ENCODE measurements at places on chromosomes 16 and 17.

DNA sequence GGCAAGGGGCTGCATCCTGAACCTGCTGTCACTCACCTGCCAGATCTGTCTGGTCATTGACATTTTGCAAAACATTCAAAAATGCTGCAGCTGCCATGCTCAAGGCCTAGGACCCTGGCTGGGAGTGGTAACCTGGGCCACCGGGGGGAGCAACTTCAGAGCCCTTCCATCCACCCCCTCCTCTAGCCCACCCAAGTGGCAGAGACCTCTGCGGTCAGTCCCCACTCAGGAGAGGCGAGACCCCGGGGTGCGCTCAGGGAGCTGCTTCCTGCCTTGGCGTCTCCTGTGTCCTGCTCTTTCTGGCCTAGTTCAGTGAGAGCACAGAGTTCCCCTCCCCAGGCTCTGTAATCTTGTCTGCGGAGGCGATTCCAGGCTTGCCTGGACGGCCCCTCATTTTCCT, 108.8 kb downstream of the CCDC182 start:
- no peak for DNase-seq

DNA sequence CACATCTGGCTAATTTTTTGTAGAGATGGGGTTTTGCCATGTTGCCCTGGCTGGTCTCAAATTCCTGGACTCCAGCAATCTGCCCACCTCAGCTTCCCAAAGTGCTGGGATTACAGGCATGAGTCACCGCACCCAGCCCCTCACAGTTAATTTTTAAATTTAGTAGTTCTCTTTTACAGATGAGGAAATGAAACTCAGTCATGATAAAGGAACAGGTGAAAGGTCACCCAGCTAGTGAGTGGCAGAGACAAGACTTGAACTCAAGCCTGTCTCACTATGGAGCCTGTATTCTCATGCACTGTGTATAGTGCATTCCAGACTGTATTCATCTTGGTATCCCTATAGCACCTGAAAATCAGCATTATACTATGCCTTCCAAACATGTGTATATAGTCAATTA, 77.1 kb upstream of the WSB1 start:
- DNase-seq: no peak

GRCh38 chr17:3722716-3723115, 987 bp upstream of the HASPIN start:
- no peak for DNase-seq

- DNase-seq: no peak
Measured at GRCh38 chr17:28404461-28404811, 1.6 kb downstream of the SLC46A1 start.

DNA sequence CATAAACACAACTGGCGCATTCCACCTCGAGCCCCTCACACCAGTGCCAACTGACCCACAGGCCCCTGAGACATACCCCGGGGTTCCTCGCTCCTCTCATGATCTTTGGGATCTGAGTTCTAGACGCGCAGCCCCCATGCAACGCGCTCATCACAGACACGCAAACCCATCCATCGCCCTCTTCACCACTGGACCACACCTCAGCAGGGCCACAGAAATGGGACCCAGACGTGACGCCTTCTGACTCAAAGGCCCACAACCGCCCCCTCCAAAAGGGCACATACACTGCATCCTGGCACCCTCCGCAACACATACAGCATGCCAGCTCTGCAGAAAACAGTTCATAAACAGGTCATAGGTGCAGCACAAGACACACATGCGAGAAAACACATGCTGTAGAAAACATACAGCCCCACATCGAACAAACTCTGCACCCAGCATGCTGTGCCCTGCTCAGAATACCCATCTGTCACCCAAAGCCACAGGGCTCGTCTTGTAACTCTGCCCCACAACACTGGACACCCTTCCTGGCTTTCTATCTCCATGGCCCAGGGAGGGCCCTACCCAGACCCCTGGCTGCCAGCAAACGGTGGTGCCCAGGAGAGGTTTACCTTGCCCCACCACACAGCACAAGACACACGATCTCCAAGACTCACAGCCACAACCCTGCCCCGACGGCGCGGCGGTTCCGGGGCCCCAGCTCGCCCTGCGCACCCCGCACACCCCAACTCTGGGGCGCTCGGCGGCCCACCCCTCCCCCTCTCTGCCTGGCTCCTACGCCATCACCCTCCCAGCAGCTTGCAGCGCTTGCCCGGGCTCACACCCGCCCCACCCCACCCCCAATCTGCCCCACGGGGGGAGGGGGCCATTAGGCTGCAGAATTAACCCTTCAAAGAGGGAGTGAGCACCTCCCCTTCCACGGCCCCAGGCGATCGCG, 887 bp downstream of the ZBTB4 start:
- DNase-seq: no peak

GRCh38 chr17:8069587-8069860, 18.0 kb downstream of the ALOX12B start:
- no peak for DNase-seq

GRCh38 chr16:67445913-67446907, 15.3 kb downstream of the HSD11B2 start:
- DNase-seq: no peak

- DNase-seq: no peak
Measured at GRCh38 chr17:65154770-65155589, 17.8 kb downstream of the RGS9 start.

DNA sequence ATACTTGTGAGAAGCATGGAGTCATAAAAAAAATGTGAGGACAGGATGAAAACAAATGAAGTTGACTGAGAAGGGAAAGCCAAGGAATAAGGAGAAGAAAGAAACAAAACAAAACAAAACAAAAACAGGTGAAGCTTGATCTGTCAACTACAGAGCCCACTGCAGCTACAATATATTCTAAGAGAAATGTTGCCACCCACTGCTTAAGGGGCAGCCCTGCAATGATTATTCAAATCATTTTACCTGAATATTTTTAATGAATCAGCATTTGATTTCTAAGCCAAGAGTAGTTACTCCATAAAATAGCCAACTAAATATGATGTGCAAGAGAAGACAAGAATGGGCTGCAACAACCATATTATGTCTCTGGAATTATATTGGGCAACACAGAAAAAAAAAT, 252.0 kb upstream of the KIF2B start:
- no peak for DNase-seq

- no peak for DNase-seq
Measured at GRCh38 chr17:81050645-81051625, 16.0 kb downstream of the BAIAP2 start.

GRCh38 chr17:48490451-48490892, 40.3 kb downstream of the HOXB1 start:
- no peak for DNase-seq

- DNase-seq: no peak
Measured at GRCh38 chr17:69447726-69448125, 33.2 kb downstream of the MAP2K6 start.

GRCh38 chr17:2721603-2722002, 10.0 kb upstream of the CLUH start:
- DNase-seq: no peak

GRCh38 chr16:83818276-83818675, 10.5 kb downstream of the HSBP1 start:
- DNase-seq: no peak

DNA sequence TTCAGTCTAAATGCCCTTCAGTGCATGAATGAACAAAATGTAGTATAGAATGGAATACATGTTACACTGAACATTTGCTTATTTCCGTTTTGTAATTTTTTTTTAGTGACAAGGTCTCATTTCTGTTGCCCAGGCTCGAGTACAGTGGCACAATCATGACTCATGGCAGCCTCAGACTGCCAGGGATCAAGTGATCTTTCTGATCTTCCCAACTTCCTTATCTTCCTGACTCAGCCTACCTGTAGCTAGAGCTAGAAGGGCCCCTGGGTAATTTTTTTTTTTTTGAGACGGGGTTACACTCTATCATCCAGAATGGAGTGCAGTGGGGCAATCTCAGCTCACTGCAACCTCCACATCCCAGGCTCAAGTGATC, 7.3 kb upstream of the SLX4 start:
- no peak for DNase-seq

GRCh38 chr17:73489991-73490390, 154.3 kb downstream of the SDK2 start:
- no peak for DNase-seq

DNA sequence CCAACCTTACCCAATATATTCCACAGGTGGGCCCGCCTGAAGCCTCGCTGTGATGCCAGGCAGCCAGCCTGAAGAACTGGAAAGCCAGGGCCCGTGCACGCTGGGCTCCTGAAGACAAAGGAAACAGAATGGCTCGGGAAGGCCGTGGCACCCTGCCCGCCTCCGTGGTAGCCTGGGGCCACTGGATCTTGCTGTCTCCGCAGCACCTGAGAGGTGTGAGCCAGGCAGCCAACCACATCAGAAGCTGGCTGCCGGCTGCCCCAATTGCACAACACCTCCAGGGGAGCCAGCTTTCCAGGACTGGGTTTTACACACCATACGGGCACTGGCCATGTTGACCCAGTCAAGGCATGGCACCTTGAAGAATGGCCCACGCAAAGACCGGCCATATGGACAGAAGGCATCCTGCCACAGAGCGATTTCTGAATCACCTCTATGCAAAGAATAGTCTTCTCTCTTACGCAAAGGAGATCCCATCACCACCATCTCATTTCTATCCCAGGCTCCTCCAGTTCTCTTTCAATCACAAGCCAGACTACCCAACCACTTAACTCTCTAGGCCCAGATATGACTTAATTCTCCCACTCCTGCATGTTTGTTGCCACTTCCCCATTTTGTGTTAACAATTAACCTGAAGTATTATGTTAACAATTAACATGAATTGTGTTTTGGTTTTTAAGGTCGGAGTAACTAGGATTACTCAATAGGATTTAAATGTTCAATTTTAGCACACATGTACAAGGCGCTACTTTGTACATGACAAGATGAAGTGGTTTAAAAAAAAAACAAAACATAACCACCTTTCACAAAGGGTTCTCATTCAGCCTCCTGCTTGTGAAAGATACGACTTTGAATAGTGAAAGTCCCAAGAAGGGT, 32.1 kb downstream of the ZFHX3 start:
- DNase-seq: no peak

DNA sequence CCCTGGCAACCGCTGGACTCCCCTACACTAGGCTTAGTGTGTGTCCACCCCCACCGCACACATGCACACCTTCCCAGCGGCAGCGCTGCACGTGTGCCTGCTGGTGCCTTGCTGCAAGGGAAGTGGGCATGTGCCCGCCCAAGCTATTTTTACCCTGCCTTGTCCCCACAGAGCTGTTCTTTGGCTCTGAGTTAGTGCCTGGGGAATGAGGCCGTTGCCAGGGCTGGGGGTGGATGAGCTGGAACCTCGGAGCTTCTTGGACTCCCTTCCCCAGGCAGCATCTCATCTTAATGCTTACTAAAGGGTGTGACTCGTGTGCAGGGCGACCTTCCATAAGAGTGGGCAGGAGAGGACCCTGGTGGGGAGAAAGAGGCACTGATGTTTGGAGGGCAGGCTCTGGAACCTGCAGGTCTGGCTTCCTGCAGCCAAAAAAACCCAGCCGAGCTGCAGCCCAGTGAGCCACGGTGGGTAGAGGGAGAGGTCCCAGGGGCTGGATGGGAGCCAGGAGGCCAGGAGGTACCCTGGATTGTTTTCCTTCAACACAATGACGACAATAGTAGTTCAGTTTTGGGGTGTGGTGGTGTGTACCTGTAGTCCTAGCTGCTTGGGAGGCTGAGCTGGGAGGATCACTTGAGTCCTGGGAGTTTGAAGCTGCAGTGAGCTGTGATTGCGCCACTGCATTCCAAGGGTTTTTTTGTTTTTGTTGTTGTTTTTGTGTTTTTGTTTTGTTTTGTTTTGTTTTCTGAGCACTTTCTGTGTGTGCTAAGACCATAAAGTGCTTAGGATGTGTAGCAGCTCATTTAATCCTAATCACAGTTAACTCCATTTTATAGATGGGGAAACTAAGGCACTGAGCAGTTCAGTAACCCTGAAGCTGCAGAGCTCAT, 119.1 kb downstream of the RAB11FIP4 start:
- no peak for DNase-seq

DNA sequence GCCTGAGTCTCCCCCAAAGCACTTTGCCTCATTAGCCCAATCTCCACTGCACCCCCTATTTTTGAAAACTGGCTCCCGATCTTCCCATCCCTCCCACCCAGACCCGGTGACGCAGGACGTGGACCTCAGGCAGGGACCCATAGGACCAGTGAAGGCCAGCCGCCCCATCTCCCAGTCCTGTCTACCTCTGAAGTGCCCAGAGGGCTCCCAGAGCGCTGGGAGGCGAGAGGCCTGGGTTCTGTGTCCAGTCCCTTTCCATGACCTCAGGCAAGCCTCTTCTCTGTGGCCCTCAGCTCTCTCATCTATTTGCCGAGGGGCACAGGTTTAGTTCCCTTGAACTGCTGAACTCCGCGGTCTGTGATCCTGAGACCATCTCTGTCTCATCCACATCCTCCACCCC, 714 bp downstream of the TNS4 start:
- no peak for DNase-seq

DNA sequence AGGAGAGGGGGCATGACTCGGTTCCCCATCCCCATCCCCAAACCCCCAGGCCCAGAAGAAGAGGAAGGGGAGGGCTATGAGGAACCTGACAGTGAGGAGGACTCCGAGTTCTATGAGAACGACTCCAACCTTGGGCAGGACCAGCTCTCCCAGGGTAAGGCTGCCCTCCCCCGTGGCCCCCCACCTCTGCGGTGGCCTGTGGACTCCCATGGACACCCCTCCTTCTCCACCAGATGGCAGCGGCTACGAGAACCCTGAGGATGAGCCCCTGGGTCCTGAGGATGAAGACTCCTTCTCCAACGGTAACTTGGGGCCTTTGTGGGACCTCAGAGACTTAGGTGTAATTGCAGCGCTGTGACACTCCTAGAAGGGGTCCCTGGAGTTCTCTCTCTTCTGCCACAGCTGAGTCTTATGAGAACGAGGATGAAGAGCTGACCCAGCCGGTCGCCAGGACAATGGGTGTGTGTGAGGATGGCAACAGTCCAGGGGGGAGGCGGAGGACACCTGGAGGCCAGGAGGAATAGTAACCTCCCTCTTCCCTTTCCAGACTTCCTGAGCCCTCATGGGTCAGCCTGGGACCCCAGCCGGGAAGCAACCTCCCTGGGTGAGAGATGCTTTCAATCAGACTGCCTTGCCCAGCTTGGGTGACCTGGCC, 5.6 kb downstream of the CD19 start:
- no peak for DNase-seq

DNA sequence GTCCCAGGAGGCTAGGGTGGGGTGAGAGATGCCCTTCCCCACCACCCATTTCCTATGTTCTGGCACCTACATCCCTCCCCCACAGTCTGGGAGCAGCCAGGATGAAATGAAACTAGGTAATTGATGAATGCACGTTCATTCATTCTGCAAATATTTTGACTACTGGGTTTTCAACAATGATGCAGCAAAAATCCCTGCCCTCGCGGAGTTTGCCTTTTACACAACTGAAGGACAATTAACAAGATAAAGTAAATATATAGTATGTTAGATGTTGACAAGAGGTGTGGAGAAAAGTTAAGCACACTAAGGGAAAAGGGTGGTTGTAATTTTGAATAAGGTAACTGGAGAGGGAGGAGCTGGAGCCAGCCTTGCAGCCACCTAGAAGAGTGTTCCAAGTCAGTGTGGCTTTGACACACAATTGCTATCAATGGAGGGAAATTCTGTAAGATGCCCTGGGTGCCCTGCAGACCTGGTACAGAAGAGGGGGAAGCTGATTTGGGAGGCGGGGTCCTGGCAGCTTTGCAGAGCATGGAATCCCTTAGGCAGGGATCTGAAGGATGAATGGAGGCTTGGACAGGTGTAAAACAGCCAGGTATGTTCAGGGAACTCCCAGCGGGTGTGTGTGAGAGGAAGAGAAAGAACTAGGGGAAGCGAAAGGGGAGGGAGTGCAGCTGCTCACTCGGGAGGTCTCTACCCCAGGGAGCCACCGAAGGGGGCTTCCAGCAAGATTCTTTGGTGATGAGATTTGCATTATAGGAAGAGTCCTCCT, 2.5 kb downstream of the TMEM92 start:
- DNase-seq: no peak

- no peak for DNase-seq
Measured at GRCh38 chr17:1000597-1001461, 3.9 kb downstream of the TIMM22 start.
